ENCODE measurements at places on chromosomes 4 and X.

GRCh38 chr4:47382846-47383360 lies 80.6 kb downstream of the COMMD8 start:
- DNase-seq, result no peak

- peak; percentile 45 for DNase-seq
Observed at GRCh38 chr4:88104902-88105610, 53.4 kb downstream of the ABCG2 start.

- DNase-seq, result no peak
Observed at GRCh38 chr4:94517492-94517891, 65.8 kb downstream of the PDLIM5 start.

DNA sequence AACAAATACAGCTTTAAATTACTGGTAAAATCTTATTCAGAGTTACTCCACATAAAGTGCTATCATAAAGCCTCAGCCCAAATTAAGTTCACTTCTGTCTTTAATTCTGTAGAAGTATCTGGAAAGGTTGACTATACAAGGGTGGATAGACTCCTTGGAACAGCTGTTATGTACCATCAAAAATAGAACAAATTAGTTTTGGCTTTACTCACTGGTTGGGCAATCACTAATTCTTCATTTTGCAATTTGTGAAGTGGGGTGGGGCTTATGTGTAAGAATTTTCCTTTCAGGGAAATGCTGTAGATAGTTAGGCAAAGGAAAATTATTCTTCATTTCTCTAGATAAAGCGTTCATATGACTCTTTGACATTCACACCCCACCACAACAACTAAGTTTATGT lies 7.8 kb downstream of the DIAPH2 start:
- no peak for DNase-seq

DNA sequence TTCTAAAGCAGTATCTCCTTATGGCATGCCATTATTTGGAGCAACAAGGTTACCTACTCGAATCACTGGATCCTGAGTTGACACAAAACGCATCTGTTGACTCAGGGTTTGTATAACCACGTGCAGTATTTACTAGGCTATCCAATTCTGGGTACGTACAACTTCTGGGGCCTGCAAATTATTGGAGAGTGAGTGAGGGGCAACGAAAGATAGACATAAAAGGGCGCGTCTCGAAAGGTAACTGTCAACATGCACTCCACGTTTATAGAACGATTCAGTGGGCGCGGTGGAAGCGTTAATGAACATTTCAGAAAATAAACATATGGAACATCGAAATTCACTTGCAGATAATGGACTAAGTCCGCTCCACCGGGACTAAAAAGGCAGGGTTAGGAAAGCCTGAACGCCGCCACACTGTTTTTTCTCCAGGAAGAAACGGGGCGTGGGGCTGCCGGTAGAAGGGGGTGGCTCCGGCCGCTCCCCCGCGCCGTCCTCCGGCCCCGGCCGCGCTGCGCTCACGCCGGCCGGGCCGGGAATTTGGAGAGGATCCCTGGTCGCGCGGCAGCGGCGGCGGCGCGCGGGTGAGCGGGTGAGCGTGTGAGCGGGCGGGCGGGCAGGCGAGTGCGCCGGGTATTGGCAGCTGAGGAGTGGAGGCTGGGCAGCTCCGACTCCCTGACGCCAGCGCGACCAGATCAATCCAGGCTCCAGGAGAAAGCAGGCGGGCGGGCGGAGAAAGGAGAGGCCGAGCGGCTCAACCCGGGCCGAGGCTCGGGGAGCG lies at the start of gene SMAD1:
TSS of gene SMAD1 (plus strand) at position 690 of the 778 bp plus-strand sequence. CDS start 32,761 bp downstream, outside the sequence.
- peak; percentile 71 for DNase-seq

DNA sequence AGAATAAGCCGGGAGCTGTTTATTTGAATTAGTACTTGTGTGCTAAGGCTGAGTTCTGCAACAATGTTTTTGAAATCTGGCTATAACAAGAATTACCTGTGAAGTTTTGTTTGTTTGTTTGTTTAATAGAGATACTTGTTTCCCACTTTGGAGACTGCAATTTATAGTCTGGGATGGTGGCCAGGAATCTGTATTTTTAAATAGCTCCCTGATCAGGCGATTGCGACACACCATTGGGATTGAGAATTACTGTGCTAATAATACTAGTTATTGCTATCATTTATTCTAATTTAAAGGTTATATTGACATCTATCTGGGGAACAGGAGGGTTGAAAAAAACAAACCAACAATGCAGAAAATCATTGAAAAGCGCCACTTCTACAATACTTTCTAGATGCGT lies 951.6 kb upstream of the TENM3 start:
- no peak for DNase-seq

DNA sequence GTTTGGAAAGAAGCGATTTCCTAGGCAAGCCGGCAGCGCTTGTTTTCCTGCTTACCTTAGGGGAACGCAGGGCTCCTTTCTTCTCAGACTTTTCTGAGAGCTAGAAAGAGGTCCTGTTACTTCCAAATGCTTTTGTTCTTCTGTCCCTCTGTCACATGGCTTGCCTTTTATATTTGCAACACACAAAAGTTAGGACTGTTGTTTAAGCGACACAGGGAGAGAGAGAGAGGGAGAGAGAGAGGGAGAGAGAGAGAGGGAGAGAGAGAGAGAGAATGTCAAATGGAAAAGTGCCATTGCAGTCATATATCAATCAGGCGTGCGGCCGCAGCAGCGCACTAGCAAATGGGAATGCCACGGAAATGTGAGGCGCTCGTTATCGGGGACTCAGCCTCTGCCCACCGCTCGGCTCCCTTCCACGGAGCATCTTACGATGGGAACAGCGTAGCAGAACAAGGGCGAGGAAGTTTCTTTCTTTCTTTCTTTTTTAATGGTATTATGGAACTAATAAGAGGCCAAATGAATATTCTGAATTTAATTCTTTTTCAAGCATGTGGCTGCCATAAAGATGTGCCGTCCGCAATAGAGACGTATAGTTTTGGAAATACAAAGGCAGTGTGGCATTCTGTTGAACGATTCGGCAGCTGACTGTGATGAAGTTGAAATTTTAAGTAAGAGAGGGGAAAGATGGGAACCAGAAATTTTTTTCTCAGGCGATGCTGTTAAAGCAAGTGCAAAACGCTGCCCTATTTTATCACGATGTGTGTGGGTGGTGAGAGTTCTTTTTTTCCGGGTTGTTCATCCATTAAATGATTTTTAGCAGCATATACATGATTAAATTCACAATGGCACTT lies at the start of gene NDP:
TSS of gene NDP (minus strand) at position 142 of the 851 bp plus-strand sequence. CDS start 14,745 bp downstream, outside the sequence.
- no peak for DNase-seq

- DNase-seq, result peak; percentile 58
Observed at GRCh38 chrX:74422576-74423288, 1.4 kb downstream of the SLC16A2 start.

DNA sequence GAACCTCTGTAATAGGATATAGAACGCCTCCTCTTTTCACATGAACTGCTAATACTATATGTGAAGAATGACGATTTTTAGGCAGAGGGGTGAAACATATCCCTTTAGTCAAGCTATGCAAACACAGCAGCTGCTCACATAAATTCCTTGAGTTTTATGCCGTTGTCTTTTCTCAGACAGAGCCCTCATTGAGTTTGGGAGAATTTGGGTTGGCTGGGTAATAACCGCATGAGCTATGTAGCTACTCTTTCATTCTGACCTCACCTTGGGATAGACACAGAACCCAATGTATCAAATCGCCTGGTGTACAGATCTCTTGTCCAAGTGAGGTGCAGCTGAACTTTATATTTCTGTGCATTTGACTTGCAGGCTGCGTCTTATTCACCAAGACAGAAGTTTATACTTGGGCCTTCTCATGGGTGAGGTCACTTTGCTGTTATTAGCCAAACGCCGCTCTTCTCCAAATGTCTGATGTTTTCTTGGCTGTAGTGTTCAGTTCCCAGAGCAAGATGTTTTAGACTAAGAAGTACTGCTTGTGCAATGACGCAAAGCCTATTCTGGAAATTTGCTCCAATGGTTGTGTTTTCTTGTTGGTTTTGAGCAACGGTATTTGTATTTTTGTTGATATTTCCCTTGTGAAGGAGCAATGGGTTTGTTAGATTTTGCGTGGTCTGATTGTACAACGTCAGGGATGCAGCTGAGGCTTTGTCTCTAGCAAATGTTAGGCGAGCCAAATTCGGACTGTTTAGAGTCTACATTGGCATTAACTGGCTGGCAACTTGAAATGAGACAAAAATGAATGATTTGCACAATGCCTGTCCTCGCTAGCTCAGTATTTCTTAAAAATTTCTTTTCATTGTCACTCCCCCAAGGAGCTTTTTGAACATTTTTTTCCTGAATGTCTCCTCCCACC lies 11.2 kb upstream of the SPARCL1 start:
- DNase-seq, result no peak

DNA sequence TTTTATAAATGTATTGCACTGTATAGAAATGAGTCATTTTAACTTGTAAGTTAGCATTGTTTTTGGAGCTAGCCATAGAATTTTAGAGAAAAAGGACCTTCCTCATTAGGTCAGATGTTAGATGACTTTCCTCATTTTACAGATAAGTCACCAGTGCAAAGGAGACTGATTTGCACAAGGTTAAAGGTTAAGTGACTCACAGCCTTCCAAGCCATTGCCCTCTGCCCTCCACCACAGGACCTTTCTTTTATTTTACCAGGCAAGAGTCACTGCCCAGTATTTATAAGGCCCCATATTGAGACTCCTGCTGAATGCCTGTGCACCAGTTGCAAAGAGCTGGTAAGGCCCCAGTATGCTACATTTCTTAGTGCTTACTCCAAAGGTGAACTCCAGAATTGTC lies 4.2 kb upstream of the ABCG2 start:
- no peak for DNase-seq

GRCh38 chr4:84852081-84852480 lies 114.4 kb downstream of the WDFY3 start:
- DNase-seq, result no peak

DNA sequence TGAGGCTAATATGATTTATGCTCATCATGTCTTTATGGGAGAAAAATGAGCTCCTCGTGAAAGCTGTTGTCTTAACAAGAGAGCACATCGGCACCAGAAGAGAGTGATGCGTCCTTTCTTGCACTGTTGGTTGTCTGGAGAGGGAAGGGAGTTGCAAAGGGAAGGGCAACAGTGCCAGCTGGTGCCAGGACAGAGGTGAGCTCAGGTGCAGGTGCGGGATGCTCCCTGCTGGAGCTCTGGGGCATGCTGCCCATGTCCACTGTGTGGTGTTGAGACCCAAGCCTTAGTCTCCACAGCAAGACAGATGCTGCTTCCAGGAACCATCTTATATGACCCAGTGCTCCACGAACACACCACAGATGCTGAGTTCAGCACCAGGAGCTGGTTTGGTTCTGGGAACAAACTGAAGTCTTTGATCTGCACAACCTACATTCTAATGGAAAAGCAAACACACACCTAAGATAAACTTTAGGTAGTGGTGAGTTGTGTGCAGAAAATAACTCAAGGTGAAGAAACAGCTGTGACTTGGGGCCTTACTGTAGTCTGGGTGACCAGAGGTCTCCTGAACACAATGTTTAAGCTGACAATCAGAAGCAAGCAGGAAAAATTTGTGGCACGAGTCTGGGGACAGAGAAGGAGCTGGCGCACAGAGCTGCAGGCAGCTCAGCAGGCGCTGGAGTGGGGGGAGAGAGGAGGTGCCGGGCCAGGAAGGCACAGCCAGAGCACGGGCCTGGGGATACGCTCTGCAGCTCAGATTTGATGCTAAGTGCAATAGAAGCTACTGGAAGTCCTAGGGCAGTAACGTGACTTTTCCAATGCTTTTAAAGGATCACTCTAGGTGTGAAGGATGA lies 73.2 kb downstream of the HAUS3 start:
- DNase-seq, result no peak

GRCh38 chrX:123223409-123223808 lies 39.3 kb downstream of the GRIA3 start:
- no peak for DNase-seq

- DNase-seq, result peak; percentile 19
Observed at GRCh38 chrX:138756234-138756633, 44.7 kb upstream of the FGF13 start.

GRCh38 chr4:84277923-84278322 lies 221.2 kb downstream of the NKX6-1 start:
- no peak for DNase-seq

GRCh38 chrX:2507904-2508627 lies 7.3 kb upstream of the DHRSX start:
- DNase-seq, result no peak

GRCh38 chr4:151887816-151888180 lies 127.0 kb upstream of the GATB start:
- DNase-seq, result no peak

- no peak for DNase-seq
Observed at GRCh38 chr4:21535898-21536297, 412.7 kb downstream of the KCNIP4 start.

DNA sequence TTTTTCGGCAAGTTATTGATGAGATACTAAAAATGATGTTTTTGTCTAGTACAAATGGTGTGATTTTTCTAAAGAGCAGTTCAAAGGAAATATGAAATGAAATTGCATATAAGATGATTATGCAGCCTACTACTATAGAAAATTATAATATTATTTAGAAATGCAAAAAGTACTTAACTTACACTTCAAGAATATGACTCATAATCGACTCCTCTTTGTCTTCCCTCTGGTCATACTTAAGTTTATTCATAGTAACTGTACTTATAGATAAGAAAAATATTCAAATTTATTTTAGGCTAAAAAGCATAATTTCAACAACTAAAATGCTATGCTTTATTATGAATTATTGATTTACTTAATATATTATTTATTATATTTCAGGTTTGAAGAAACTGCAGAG lies 33.2 kb downstream of the CEP44 start:
- DNase-seq, result no peak

DNA sequence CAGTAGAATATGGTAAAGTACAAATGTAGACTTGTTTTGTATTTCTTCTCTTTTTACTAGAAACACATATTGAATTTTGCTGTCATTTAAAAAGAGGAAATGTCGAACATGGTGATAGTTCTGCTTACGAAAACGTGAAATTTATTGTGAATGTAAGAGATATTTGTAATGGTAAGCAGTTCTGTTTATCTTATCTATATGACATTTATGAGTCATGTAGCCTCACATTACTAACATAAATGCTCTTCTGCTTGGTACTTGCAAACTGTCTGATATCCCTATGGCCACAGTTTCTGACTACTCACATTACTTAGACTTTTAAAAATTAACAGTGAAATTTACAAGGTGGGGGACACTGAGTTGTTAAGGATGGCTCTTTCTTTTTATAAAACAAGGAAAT lies 57.9 kb downstream of the PASD1 start:
- DNase-seq, result no peak

DNA sequence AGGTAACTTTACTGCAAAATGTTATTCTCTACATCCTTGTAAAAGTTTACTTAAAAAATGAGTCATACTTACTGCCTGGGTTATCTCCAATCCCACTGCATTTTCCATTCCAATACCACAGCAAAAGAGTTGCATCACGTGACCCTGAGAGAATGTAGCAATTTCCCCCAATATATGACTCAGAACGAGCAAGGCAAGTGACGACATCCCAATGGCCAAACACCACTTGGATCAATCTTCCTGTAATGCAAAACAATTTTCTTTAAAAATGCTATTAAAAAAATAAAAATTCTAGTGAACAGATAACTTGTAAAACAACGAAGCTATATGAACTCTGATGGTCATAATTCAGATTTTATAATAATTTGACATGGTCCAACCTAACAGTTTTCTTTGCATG lies 224.3 kb downstream of the DCLK2 start:
- DNase-seq, result no peak

GRCh38 chrX:119624417-119624816 lies 18.2 kb upstream of the NKRF start:
- DNase-seq, result no peak

- DNase-seq, result no peak
Observed at GRCh38 chr4:139660568-139661043, 5.0 kb upstream of the MGST2 start.
